SK-N-SH treated with all-trans-retinoic acid at 6 μM for 48 hours (cell line): ENCODE measurements at places on chromosomes 1 and 21.

DNA sequence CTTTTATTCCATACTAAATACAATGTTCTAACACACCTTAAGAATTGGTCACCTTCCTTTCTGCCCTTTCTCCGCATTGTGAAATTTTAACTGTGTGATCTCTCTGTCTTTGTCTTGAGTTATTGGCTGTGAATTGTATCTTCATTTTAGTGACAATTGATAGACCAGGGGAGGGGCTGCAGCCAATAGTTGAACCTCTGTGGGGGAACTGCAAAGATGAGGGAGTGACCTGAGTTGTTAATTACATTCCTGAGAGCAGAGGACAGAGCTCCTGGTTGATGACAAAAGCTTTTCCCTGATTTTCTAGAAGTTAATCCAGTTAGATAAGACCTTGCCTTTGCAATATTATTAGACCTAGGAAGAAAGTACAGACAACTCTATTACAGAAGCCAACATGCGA is 1535.7 kb downstream of the BRINP3 start:
- no peak for ATAC-seq

DNA sequence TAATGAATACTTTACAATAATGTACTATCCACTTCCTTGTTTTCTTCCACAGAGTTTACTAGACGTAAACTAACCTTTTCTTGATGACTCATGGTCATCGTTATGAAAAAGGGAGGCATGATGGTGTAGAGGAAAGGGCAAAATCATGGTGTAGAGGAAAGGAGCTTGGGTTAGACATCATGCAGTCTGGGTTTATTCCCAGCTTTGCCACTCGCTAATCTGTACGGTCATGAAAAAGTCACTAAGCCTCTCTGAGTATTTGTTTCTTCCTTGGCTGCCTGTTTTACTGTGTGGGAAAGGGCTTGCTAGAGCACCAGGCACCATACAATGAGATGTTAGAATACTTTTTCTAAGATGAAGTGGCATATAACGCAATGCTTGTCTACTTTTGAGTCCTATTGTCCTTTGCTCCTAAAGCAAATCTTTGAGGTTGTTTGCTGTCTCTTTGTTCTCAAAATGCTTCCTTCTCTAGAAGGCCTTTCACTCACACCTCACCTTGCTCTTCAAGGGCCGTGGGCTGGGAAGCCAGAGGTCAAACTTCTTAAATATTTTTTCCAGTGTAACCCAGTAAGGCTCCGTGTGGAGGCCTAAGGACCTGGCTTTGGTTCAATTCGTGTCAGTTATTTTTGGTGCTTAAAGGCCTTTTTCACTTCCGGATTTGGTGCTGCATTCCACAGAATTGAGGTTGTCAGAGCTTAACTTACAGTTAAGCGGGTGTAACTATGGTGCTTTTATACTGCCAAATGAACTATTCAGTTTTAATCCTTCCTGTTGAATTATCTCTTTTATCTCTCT is 9.9 kb upstream of the ETV3 start:
- ATAC-seq: no peak

- ATAC-seq: no peak
Measured at GRCh38 chr1:22365331-22366295, 86.0 kb upstream of the ZBTB40 start.

DNA sequence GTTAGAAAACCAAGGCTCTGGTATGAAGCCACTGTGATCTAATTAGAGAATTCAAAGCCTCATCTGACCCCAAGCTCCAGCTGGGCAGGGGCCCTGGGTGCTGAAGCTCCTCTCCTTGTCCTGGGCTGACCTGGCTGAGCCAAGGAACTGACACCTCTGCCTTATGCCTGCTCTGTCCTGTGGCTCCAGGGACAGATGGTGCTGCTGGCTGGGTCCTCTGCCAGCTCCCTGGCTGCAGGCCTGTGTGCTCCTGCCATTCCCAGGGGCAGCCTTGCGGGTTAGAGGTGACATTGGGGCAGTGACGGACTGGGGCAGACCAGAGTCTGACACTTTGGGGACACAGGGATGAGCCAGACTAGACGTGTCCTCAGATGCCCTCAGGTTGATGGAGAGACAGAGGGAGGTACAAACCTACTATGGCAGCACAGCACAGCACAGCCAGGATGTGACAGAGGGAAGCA is 11.8 kb downstream of the ACOT11 start:
- ATAC-seq: peak; percentile 87

DNA sequence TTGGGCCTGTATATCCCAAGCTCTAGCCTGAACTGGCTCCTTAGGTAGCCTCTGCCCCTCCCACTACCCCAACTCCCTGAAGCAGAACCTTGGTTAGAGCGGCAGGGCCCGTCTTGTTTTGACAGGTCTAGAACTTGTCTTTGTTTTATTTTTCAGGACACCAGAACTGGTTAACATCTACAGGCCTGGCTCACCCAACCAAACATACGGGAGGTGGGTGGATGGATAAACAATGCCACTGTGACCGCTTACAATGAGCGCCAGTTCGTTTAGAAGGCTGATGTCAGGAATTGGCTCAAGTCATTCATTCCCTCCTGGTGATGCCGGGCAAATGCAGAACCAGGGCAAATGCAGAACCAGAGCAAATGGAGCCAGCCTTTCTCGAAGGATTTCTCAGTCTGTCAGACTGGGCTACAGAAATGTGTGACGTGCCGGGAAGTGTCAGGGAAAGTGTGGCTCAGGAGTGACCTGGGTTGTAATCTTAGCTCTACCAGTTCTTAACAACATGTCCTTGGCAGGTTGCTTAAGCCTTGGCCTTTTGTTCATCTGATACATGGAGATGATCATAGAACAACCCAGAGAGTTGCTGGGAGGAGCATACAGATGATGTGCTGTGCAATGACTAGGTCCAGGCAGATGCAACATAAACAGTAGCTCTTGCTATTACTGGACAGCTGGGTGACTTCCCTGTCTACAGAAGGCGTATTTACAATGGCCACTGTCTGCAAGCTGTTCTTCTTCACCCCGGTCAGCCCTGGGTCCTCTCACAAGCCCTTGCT is 30.5 kb upstream of the BTG2 start:
- no peak for ATAC-seq

- peak; percentile 65 for ATAC-seq
Measured at GRCh38 chr1:234730770-234731568, 121.0 kb upstream of the IRF2BP2 start.

DNA sequence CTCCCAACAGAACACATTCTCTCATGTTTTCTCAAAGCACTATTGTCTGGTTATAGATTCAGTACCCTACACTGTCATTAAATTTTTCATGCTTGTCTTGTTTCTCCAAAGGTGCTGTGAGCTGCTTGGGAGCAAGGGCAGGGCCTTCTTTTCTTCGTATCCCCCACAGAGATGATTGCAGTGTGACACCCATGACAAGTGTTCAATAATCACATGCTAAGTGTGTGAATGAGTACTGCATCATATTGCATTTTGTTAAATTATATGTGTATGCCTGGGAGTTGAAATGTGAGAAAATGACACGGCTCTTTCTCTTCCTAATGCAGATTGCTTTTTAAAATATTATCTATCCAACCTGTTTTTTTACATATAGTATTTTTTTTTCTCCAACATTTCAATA is 57.3 kb upstream of the MAGI3 start:
- no peak for ATAC-seq

- no peak for ATAC-seq
Measured at GRCh38 chr1:157095091-157095490, 4.5 kb downstream of the ETV3L start.

DNA sequence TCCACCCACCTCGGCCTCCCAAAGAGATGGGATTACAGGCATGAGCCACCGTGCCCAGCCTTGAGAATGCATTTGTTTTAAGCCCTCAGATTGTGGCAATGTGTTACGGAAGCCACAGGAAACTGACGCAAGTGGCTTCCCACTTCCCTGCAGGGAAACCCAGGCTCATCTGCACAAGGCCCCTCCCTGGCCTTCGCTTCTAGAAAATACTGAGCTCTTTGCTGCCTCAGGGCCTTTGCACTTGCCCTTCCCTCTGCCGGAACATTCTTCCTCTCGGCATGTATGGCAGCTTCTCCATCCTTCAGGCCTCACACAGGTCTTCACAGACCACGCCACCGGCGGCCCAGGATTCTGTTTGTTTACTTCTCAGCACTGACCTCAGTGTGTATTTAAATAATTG is 137.0 kb upstream of the TMEM51 start:
- ATAC-seq: no peak

GRCh38 chr1:197638316-197638715 is 137.0 kb downstream of the DENND1B start:
- no peak for ATAC-seq

GRCh38 chr1:192608671-192609070 is 27.3 kb upstream of the RGS13 start:
- ATAC-seq: no peak

GRCh38 chr1:9455487-9456234 is 83.6 kb upstream of the SLC25A33 start:
- ATAC-seq: peak; percentile 88

- no peak for ATAC-seq
Measured at GRCh38 chr1:71918630-71919029, 363.7 kb downstream of the NEGR1 start.

GRCh38 chr1:203905275-203905674 is 43.9 kb downstream of the SNRPE start:
- no peak for ATAC-seq

- no peak for ATAC-seq
Measured at GRCh38 chr21:38354231-38354630, 97.4 kb downstream of the KCNJ15 start.

DNA sequence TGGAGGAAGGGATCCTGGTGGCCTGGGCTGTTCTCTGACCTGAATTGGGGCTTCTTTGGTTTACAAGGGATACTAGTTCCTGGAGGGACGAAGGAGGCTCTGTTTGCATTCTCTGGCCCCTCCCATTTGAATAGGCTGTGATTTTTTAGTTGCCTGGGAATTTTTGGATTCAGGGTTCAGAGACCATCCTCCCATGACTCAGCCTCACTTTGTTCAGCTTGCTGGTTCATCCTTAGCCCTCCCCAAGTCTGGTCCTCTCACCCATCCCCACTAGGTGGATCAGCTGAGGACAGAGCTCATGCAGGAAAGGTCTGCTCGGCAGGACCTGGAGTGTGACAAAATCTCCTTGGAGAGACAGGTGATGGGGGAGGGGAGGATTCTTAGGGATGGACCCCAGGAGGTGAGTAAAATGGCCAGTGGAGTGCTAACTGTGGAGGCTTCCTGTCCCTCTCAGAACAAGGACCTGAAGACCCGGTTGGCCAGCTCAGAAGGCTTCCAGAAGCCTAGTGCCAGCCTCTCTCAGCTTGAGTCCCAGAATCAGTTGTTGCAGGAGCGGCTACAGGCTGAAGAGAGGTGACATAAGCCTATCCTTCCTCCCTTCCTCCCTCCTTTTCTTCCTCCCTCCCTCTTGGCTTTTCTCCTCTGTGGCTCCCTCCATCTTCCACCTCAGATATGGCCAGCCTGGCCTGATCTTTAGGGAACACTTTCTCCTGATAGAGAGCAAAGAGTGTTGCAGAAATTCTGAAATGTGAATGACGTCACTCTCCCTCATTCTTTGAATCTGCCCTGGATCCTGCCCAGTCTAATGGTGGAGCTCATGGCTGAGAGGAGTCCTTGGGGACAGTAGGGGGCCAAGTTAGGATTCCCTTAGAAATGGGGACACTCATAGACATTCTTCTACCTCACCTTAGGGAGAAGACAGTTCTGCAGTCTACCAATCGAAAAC is 4.5 kb upstream of the TUFT1 start:
- no peak for ATAC-seq

GRCh38 chr1:5519366-5520135 is 472.7 kb downstream of the NPHP4 start:
- ATAC-seq: no peak

DNA sequence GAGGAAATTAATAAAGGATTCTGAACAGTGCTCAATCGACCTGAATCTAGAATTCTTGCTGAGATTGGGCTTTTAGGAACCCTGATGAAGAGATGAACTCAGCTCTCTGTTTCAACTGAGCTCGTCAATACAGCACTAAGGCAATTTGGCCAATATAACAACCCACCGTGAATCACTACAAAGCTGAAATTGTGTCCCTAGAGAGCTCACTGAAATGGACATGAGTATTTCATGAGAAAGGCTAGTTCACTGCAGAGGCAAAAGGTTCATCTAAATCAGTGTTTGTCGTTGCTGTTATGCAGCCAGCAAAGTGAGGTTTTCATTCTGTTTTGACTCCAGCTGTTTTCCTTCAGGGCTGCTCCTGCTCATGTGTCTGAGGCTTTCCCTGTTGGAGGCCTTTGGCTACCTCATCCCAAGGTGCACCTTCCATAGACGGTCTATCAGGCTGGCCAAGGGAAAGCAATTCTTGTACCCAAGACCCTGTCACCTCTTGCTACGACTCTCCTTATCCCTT is 83.5 kb downstream of the URB2 start:
- ATAC-seq: no peak

GRCh38 chr1:47812904-47813514 is 184.2 kb downstream of the TRABD2B start:
- no peak for ATAC-seq

DNA sequence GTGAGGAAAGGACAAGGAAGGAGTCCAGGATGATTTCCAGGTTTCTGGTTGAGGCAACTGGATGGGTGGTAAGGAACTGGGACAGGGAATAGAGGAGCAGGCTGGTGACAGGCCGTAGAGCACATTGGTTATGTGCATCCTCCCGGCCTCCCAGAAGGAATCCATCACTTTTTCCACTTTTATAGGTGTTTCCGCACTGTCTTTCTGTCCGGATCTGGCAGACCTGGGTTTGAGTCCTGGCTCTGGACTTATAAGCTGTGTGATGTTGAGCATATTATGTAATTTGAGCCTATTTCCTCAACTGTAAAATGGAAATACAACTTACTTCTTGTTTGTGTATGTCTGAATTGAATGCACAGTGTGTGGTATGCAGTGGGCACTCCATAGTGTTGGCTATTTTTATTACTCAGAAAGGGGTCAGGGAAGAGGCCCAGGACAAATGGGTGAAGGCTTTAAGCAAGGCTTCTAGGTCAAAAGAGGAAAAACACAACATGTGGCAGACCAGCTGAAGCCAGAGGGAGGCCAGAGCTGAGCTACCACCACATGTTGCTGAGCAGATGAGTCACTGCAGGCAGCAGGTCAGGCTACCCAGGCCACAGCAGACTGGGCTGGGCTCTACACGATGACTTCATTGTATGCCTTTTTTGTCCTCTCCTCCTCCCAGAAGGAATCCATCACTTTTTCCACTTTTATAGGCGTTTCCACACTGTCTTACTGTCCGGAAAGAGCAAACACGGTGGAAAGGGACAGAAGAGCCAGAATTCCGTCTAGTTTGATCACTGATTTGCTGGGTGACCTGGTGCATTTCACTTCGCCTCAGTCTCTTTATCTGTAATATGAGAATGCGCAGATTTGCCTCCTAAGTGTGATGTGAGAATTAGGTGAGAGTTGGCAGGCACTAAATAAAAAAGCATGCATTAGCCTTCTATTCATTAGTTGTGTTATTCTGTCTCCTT is 791 bp upstream of the MAST2 start:
- peak; percentile 97 for ATAC-seq

DNA sequence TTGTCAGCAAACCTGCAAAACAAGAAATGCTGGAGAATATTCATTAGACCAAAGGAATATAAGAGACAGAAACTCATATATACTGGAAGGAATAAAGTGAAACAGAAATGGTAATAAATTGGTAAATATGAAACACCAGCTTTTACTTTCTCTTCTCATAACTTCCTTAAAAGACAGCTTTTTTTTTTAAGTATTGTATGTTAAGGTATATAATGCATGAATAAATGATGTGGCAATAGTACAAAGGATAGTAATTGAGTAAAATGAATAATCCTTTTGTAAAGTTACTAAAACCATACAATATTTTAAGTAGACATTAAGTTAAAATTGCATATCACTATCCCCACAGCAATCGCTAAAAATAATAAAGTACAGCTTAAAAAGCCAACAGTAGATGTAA is 64.8 kb downstream of the TRIM33 start:
- no peak for ATAC-seq

GRCh38 chr21:45054927-45055612 is 19.3 kb upstream of the ADARB1 start:
- ATAC-seq: no peak

GRCh38 chr21:42162831-42163510 is 56.0 kb upstream of the ABCG1 start:
- no peak for ATAC-seq
